ENCODE measurements at places on chromosomes 7 and 10.

- peaks cover 13% of the 10 kb centered on the region for H3K4me1 ChIP-seq
- peaks cover 3% of the 10 kb centered on the region for H3K27me3 ChIP-seq
- H3K27ac ChIP-seq, result no peak overlapping the region
- H3K4me3 ChIP-seq, result no peak overlapping the region
Measured at GRCh38 chr10:100146875-100147650, 38.8 kb downstream of the ERLIN1 start.

- H3K4me3 ChIP-seq, result no peak overlapping the region
- H3K36me3 ChIP-seq, result peaks cover 13% of the 10 kb centered on the region
- H3K27ac ChIP-seq, result no peak overlapping the region
- peaks cover 3% of the 10 kb centered on the region for H3K4me1 ChIP-seq
Measured at GRCh38 chr7:2013381-2014311, 219.1 kb downstream of the MAD1L1 start.

GRCh38 chr10:112448888-112449287 lies 1.9 kb downstream of the VTI1A start:
- peaks cover 2% of the 10 kb centered on the region for H3K36me3 ChIP-seq
- no peak for DNase-seq
- H3K4me1 ChIP-seq, result peaks cover 28% of the 10 kb centered on the region
- no peaks in the 10 kb centered on the region for H3K27me3 ChIP-seq
- H3K27ac ChIP-seq, result peak overlapping the region; percentile 38

DNA sequence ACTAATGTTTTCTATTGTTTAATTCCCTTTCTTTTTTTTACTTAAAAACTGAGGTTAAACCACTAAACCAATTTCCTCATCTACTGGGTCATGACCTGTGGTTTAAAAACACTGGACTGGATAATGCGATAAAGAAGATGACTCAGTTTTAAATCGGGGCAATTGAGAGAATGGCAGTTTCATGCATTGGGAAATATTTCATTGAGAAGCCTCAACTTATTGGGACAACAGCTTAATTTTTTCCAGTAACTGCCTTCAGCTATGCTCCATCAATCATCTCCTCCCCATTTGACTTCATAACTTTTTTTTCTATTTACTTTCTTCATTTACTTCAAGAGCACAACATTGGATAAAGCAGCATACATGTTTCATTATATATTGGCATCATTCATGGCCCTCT lies 61.8 kb upstream of the MET start:
- H3K36me3 ChIP-seq, result no peaks in the 10 kb centered on the region
- H3K27me3 ChIP-seq, result peaks cover 15% of the 10 kb centered on the region
- no peak for DNase-seq
- H3K4me1 ChIP-seq, result no peaks in the 10 kb centered on the region
- H3K4me3 ChIP-seq, result no peak overlapping the region
- no peak overlapping the region for H3K27ac ChIP-seq

GRCh38 chr10:31321396-31321941 lies 2.5 kb downstream of the ZEB1 start:
- no peaks in the 10 kb centered on the region for H3K36me3 ChIP-seq
- peak; percentile 31 for DNase-seq

DNA sequence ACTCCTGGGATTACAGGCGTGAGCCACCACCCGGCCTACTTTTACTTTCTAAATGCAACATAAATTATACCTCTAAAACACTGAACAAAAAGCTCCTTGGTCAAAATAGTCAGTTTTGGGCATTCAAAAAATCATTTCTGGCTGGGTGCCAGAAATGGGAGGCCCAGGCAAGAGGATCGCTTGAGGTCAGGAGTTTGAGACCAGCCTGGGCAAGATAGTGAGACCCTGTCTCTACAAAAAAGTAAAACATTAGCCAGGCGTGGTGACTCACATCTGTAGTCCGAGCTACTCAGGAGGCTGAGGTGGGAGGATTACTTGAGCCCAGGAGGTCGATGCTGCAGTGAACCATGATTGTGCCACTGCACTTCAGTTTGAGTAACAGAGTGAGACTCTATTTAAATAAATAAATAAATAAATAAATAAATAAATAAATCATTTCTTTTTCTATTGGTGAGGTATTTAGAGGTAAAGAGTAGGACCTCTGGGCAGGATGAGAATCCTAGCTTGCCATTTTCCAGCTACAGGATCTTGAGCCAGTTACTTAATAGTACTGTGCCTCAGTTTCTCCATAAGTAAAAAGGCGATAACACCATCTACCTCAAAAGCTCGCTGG lies 87.6 kb downstream of the SKIDA1 start:
- no peak for DNase-seq
- H3K36me3 ChIP-seq, result no peaks in the 10 kb centered on the region
- no peak overlapping the region for H3K4me3 ChIP-seq
- no peak overlapping the region for H3K27ac ChIP-seq
- H3K4me1 ChIP-seq, result no peaks in the 10 kb centered on the region

DNA sequence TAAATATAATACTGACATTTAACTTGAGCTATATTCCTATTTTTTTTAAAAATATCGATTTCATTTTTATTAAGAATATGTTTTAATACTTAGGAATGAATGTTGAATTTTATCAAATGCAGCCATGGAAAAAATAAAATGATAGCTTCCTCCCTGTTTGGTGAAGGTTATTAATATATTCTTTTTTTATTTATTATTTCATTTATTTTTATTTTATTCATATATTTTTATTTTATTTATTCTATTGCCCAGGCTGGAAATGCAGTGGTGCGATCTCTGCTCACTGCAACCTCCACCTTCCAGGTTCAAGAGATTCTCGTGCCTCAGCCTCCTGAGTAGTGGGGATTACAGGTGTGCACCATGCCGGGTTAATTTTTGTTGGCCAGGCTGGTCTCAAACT lies 160.2 kb downstream of the PKD1L1 start:
- no peaks in the 10 kb centered on the region for H3K4me1 ChIP-seq
- no peak overlapping the region for H3K4me3 ChIP-seq
- H3K36me3 ChIP-seq, result no peaks in the 10 kb centered on the region
- DNase-seq, result no peak
- no peak overlapping the region for H3K27ac ChIP-seq

- DNase-seq, result no peak
- no peak overlapping the region for H3K4me3 ChIP-seq
- no peaks in the 10 kb centered on the region for H3K36me3 ChIP-seq
- no peaks in the 10 kb centered on the region for H3K4me1 ChIP-seq
- H3K27ac ChIP-seq, result no peak overlapping the region
Measured at GRCh38 chr10:33573606-33574005, 239.1 kb upstream of the NRP1 start.

DNA sequence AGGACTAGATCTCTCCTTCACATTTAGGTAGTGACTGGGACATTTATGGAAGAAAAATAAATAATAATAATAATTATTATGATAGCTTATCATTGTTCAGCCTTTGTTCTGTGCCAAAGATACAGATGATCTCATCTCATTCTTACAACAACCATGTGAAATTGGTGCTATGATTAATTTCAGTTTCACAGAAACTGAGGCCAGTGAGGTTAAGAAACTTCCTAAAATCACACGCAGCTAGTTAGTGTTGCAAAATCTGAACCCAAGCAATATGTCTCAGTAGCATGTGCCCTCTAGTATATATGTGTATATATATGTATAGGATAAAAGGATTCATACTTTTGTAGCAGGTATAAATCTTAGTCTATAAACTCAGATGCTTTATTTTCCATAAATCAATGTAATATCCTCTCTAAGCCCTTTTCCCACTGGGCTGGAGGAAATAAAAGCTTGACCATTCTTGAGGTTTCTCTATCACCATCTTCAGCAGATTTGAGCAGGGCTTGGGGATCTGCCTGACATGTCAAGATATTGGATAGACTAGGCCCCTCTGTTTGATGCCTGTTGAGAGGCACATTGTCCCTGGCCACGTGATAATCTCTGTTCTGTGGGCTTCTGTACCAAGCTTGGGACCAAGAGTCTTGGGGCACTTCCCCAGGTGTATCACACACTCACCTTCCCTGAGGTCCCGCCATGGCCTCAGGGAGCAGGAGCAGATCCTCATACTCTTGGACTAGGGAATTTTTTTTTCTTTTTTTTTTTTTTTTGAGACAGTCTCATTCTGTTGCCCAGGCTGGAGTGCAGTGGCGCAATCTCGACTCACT lies 172.6 kb upstream of the NRP1 start:
- H3K4me3 ChIP-seq, result no peak overlapping the region
- no peak for DNase-seq
- H3K36me3 ChIP-seq, result no peaks in the 10 kb centered on the region
- no peaks in the 10 kb centered on the region for H3K27me3 ChIP-seq
- H3K27ac ChIP-seq, result no peak overlapping the region

- no peak overlapping the region for H3K27ac ChIP-seq
- H3K36me3 ChIP-seq, result peaks cover 28% of the 10 kb centered on the region
- no peak for DNase-seq
- H3K4me1 ChIP-seq, result peaks cover 16% of the 10 kb centered on the region
Measured at GRCh38 chr7:2029211-2029905, 203.4 kb downstream of the MAD1L1 start.

DNA sequence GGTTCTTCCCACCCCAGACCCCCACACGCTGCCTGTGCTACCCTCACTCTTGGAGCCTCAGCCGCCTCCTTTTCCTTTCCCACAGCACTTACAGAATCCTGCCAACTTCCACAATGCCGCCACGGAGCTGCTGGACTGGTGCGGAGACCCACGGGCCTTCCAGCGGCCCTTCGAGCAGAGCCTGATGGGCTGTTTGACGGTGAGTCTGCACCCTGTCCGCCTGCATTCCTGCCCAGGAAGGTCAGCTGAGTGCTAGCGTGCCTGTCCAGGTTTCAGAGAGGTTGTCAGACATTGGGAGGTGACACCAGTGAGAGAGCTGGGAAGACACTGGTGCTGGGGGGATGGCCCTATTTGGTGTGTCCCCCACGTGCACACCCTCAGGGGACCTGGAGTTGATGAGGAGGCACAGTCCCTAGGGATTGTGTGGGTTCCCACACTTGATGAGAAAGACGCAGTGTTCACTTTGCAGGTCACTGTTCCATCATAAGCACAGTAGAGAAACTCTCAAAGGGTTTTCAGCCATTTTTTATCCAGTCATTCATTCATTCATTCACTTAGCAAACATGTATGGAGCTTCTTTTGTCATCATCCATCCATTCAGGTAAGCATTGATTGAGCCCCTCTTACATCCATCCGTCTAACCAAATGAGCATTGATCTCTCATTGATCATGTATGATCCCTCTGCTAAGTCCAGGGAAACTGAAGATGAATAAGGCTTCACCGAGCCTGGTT lies 138.9 kb upstream of the PPIF start:
- H3K27ac ChIP-seq, result peak overlapping the region; percentile 33
- no peak for DNase-seq
- no peaks in the 10 kb centered on the region for H3K36me3 ChIP-seq
- no peak overlapping the region for H3K4me3 ChIP-seq

DNA sequence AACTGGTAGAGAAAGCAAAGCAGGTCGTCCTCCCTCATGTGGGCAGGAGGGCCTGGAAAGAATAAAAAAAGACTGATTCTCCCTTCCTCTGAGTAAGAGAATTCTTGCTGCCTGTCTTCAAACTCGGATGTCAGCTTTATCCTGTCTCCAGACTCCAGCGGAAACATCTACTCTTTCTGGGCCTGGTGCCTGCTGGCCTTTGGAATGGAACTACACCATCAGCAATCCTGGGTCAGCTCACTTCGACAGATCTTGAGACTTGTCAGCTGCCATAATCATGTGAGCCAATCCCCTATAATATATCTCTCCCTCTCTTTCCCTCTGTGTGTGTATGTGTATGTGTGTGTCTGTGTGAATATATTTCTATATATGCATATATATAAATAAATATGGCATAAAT lies 411.0 kb upstream of the DPP6 start:
- H3K4me1 ChIP-seq, result no peaks in the 10 kb centered on the region
- H3K4me3 ChIP-seq, result no peak overlapping the region
- no peaks in the 10 kb centered on the region for H3K27me3 ChIP-seq
- no peaks in the 10 kb centered on the region for H3K36me3 ChIP-seq
- H3K27ac ChIP-seq, result no peak overlapping the region

Measured in memory B cell (primary cell).